Right lobe of liver (tissue), 6 donors: ENCODE measurements at places on chromosomes 7 and 10. TPM values are rescaled to one million over a fixed set of nuclear protein-coding genes. Genes with fewer than 3 reads are reported as not detected.

GRCh38 chr7:98970016-98970615 lies 91.8 kb downstream of the TRRAP start:
- DNase-seq, result no peak

The FAM131B gene
- 0.09 TPM for total RNA-seq

The DNAH11 gene
- 0.17 TPM for total RNA-seq

DNA sequence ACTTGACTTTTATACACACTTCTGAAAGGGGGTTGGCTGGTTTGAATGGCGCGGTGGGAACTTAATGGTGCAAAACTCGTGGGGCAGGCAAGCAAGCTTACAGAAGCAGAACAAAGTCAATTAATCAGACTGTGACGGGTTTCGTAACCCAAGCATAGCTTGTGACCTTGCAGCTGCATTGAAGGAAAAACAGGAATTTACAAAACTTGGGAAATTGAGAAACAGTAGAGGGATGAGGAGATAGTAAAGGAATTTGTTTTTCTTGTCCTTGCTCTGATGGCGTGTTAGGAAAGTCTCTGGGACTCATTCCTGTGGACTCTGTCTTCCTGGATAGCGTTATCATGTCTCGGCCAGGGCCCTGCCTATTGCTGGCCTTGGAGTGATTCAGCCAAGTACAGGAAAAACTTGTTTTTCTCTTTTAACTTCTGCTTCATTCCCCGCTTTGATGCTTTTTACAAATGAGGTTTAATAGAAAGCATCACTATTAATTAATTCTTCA lies 220.0 kb upstream of the KCND2 start:
- no peak for DNase-seq

The ZNF365 gene
- total RNA-seq, result not detected

GRCh38 chr7:102119213-102119651 lies 167.4 kb upstream of the SH2B2 start:
- no peak for DNase-seq

The AKR1C1 gene
- 347 TPM for total RNA-seq

DNA sequence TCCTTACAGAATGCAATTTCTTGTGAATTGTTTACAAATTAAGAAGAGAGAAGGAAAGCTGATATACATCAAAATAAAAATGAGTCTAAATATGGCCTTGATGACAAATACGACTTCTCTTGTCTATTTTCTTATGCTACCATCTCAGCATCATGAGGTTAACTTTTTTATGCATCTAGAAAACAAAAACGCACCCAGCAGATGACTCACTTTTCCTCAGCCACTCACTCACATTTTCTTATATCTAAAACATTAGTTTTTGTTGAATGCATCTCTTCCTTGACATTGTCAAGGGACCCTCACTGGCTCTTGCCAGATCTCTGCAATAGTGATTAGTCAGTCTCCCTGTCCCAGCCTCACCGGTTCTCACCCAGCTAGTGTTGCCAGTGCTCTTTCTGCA lies 256.4 kb upstream of the SLC26A5 start:
- DNase-seq, result no peak

The SPAM1 gene
- not detected for total RNA-seq

The HECW1 gene
- 0.02 TPM for total RNA-seq

DNA sequence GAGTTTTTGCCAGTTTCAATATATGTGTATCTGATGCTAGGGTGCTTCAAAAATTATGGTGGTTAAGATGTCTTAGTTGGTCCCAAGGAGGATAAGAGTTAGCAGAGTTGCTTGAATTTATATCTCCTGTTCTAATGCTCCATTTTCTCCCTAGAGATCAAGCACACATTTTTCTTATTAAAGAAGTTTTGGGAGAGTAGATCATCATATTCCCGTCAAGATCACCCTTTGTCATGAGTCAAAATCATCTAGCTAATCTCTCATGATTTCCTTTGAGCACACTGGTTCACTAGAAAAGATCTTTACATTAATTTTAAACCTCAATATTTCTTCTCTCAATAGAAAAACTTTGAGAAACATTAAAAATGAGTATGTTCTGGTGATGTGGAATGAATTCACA lies 429.9 kb upstream of the SEMA3A start:
- DNase-seq, result no peak

GRCh38 chr7:4235596-4235995 lies 446.5 kb upstream of the FOXK1 start:
- no peak for DNase-seq

The PRPS1L1 gene
- total RNA-seq, result not detected

DNA sequence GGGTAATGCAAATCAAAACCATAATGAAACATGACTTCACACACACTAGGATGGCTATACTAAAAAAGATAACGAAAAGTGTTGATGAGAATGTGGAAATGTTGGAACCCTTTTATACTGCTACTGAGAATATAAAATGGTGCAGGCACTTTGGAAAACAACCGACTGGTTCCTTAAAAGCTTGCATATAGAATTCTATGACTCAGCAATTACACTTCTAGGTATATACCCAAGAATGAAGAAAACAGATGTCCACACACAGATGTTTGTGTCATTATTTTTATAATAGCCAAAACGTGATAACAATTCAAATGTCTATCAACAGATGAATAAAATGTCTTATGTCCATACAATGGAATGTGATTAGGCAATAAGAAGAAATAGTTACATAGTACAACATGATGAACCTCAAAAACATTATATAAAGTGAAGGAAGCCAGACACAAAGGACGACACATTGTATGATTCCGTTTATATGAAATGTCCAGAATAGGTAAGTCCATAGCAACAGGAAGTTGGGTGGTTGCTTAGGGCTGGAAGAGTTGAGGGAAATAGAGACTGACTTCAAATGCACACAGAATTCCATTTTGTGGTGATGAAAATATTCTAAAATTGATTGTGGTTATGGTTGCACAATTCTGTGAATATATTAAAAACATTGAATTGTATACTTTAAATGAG lies 148.3 kb upstream of the PHYHIPL start:
- no peak for DNase-seq

GRCh38 chr10:1315178-1315577 lies 259.0 kb downstream of the WDR37 start:
- no peak for DNase-seq

The PCDH15 gene
- total RNA-seq, result not detected

DNA sequence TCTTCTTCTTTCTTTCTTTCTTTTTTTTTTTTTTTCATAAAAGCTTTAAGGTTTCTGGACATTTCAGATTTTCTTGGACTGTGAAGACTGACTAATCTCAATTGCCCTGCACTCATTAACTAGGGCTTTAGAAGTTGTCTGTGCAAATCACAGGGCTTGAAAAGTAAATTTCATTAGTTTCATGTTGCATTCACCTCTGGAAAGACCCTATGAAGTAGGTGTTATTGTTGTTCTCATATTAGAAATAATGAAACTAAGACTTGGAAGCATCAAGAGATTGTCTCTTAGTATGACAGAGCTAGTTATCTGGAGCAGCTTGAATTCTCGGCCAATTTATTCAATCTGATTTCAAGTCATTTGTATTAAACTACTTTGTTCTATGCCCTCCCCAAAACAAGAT lies 28.2 kb upstream of the SEMA3D start:
- no peak for DNase-seq

The ZNF394 gene
- total RNA-seq, result 9.5 TPM

GRCh38 chr7:28408105-28408959 lies 4.0 kb upstream of the CREB5 start:
- DNase-seq, result no peak

The HMX3 gene
- total RNA-seq, result not detected

GRCh38 chr7:118870187-118870586 lies 645.7 kb downstream of the ANKRD7 start:
- no peak for DNase-seq

DNA sequence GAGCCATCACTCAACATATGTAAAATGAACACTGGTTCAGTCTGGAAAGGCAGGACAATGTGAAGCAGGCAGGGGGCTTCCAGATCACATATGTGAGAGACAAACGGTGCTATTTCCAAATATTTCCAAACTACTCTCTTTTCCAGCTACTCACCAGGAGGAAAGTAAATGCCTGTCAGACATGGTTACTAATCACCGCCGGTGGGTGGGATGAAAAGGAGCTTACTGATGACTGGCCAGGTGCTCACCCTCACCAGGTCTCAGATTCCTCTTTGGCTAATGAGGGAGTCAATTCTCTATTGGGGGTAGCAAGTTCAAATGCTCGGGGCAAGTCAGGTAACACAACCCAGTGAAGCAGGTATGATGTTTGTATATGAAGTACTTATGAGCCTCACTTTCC lies 9.7 kb upstream of the MSMB start:
- DNase-seq, result no peak

GRCh38 chr10:37948210-37948609 lies 28.2 kb downstream of the ZNF25 start:
- DNase-seq, result no peak

- DNase-seq, result no peak
Measured at GRCh38 chr10:124516181-124516580, 54.6 kb downstream of the LHPP start.

- DNase-seq, result no peak
Measured at GRCh38 chr10:118840071-118840775, 85.5 kb upstream of the CACUL1 start.

The ACBD7 gene
- not detected for total RNA-seq

DNA sequence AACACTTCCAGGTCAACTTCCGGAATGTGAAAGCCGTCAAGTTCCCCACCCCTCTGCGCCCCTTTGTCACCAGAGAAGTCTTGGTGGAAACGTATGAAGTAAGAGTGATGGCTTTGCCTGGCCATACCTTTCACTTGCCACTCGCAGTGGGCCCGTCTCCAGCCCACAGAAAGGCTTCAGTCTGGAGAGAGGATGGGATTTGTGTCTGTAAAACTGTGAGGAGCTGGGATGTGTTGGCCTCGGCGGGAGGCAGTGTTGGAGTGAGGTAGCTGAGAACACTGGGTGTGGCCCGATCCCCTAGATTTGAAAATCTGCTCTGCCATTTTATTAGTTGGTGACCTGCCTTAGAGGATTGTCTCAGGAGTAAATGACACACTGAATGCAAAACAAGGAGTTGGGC lies 6.4 kb downstream of the ADCK2 start:
- no peak for DNase-seq

DNA sequence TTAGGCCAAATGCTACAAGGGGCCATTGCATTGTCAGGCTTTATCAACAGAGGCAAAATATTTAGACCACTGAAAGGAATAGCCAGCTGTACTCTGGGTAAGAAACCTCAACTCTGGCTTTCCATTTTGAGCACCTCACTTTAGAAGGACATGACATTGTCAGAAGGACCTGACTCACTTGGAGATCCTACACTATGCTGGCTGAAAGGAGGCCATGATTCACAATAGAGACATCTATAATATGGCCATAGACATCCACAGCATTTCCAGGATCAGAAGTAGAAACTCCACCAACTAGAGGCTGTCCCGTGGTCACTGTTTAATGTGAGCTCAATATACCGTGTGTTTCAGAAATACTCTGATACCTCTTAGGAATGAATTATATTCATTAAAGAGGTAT lies 140.9 kb downstream of the BTAF1 start:
- DNase-seq, result no peak

The ZNF722 gene
- total RNA-seq, result not detected

DNA sequence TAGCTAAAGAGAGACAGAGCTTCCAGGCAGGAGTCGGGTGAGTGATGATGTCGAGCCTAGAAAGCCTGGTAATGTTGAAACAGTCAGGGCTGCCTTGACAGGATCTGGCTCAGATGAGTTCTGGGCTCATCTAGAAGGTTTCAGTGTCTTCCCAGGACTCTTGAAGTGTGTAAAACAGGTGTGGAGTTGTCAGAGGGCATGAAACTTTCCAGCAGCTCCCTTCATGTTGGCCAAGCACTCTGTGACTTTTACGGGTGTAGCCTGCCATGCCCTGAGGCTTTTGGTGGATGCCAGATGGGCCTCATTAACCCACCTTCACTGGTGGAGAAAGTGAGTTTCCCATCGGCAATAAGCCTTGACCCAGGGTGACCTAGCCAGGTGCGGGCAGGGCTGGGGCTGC lies 66.4 kb upstream of the PDCD4 start:
- DNase-seq, result no peak

DNA sequence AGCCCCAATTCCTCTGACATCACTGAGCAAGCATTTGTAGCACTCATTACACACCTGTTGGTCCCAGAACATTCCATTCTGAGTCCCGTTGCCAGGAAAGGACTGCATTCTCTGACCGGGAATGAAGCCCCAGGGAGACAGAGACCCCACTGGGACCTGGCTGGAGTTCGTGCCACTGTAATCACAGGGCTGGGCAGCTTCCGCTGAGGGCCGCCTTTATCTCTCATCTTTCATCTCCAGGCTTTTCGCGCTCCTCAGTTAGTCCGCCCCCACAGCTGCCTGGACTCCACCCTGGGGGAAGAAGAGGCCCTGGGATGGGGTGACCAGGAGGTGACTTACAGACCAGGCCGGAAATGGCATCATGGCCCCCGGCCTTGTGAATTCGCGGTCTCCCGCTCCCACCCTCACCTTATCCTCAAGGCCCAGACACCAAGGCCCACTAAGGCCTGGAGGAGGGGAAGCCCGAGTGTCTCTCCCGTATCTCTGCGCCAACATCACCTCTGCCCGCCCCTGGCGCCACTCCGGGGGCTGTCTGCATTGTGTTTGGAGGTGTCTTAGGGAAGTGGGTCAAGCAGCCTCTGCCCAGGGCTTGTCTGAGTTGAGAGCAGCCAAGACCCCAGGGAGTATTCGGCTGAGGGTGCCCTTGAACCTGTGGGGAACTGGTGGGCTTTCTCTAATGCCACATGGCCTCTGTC lies 75.4 kb downstream of the PROSER2 start:
- peak; percentile 90 for DNase-seq

GRCh38 chr7:116895849-116896248 lies 33.5 kb downstream of the CAPZA2 start:
- DNase-seq, result no peak

The ARL3 gene
- total RNA-seq, result 2.0 TPM

DNA sequence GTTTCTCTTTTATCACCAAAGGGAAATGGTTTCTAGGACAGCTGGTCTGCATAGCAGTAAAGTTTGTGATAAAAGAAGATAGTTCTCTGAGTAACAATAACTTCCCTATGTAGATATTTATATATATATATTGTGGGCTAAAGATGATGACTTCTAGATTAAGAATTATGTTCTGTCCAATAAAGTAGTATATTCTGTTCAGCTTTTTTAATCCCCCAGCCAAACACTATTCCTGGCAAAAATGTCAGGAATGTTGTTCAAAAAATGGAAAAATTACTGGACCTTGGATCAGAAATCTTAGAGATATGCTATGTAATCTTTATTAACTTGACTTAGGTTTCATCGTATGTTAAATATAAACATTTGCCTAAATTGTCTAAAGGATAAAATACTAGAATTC lies 136.3 kb upstream of the GNAI1 start:
- no peak for DNase-seq

GRCh38 chr7:75534727-75535307 lies 42.7 kb downstream of the SPDYE5 start:
- no peak for DNase-seq

DNA sequence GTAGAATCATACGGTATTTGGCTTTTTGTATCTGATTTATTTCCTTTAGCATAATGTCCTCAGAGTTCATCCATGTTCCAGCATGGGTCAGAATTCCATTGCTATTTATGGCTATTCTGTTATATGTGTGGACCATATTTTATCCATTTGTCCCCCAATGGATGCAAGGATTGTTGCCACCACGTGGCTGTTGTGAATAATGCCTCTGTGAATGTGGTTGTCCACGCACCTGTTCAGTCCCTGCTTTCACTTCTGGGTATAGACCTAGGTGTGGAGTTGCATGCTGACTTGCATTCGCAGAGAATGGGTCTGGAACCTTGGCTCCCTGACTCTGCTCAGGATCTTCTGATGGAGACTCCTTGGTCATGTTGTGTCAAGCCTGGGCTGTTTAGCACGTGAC lies 199.9 kb downstream of the CAMK1D start:
- no peak for DNase-seq
